Stimulated activated CD8-positive, alpha-beta memory T cell treated with anti-CD3 and anti-CD28 coated beads, Interleukin-2, amount 100 ng/mL, for 48 hours (primary cell): ENCODE measurements at places on chromosomes 7 and 10.
A peak's percentile ranks its signal among the peaks of the same experiment; 100 is the strongest.

- no peak for DNase-seq
Measured at GRCh38 chr10:129966370-129966888, 2.4 kb upstream of the EBF3 start.

- DNase-seq = peak; percentile 59
Measured at GRCh38 chr7:98051118-98051744, 55.4 kb upstream of the LMTK2 start.

GRCh38 chr10:86795353-86795752 lies 38.9 kb downstream of the BMPR1A start:
- DNase-seq = no peak

DNA sequence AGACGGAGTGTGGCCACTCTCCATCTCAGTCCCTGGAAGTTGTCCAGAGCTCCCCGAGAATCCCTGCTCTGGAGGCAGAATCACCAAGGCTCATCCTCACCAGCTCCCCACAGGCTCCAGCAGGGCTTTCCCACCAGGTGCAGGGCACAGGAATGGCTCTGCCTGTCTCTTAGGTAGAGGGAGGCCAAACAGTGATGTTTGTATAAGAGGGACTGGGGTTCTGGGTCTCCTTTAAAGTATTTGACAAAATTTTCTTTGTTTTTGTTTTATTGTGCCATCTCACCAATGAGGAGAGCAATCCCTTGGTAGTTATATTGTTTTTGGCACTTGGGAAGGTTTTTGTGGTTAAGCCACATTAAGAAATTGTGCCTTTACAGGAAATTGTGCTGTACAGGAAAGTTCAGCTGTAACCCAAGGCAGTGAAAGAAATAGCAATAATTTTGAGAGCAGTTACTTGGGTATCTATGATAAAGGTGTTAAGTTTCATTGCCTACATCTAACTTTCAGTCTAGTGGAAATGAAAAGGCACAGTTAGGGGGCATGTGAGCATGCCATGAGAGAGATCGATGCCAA lies 219.3 kb upstream of the PRSS58 start:
- DNase-seq = no peak

DNA sequence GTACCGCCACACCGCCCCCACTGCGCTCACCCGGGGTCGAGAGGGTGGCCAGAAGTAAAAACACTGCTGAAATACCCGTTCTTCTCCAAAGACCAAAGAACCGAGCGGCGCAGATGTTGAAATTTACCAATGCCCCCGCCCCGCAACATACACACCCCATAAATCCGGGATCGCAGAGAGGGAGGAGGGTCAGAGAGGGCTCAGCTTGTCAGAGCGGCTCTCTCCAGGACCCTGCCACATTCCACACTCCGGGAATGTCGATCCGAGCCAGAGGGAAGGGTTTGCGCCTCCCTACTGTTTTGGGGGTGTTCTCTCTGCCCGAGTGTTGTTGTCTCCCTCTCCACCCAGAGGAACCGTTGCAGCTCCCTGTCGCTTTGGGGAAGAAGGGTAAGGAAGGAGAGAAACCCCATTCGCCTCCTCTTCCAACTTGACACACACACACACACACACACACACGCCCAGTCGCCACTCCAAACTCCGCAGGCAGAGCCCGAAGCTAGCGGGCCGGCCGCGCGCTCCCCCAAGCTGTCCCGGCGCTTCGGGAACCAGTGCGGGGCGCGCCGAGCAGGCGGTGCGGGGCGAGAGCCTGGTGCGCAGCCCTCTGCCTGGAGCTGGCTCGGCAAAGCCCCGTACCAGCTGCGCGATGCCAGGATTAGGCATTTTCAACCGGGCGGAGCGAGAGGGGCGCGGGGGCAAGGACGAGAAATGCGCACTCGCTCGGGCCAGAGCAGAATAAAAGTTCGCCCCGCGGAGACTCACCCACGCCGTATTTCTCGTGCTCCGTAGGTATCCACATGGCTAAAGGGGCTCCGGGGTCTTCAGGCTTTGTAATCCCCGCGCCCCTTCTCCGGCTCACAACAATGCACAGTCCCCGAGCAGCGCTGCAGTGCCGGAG lies 609 bp downstream of the DOCK4 start:
- no peak for DNase-seq

DNA sequence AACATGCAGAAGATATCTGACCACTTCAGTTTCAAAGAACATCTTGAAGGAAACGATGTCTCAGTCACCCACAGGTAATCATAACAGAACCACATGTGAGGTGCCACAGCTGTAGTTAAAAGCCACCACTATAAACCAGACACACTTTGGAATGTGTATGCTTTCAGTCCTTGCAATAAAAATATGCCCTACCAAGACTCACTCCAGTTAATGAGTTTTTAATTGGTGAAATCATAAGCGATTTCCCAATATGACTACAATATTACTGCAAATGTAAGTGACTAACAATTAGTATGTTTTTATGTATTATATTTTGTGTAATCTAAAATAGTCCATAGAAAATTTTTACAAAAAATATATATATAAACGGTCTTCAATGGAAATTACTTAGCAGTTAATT lies 428.2 kb downstream of the PARD3 start:
- no peak for DNase-seq

DNA sequence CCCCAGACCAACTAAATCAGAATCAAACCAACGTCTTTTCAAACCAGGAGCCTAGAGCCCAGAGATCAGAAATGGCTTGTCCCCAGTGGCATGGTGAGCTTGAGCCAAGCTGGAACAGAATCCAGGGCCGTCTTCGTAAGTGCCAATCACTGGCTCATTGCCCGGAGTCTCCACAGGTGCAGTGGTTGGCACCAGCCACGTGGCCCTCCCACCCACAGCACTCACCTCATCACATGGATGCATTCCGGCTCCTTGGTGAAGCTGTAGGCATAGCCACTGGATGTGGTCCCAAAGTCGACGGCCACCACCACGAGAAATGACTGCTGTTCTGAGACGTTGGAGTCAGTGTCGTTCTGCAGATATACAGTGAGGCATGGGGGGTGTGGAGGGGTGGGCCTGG lies 37.4 kb downstream of the HSPA12A start:
- DNase-seq = no peak

DNA sequence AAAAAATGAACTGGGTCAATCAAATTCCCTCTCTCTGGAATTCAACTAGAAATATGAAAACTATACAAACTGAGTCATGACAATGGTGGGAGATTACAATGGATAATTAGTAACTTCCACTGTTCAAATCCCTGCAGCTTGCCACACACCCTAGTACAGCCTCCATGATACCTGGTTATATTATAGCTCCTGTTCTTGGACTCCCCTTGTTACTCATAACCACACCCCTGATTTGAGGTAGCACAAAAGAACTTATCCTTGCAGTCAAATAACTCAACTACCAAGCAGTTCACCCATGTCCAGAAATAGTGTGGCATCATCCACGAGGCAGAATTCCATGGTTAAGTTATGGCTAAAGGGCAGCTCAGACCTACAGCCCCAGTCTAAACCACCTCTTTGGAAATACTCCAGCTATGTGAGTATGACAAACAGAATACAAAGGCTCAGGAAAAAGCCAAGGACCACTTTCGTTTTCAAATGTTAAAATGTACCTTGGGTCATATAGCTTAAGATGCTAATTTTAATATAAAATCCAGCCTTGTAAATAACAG lies 164.7 kb downstream of the CPEB3 start:
- DNase-seq = no peak

DNA sequence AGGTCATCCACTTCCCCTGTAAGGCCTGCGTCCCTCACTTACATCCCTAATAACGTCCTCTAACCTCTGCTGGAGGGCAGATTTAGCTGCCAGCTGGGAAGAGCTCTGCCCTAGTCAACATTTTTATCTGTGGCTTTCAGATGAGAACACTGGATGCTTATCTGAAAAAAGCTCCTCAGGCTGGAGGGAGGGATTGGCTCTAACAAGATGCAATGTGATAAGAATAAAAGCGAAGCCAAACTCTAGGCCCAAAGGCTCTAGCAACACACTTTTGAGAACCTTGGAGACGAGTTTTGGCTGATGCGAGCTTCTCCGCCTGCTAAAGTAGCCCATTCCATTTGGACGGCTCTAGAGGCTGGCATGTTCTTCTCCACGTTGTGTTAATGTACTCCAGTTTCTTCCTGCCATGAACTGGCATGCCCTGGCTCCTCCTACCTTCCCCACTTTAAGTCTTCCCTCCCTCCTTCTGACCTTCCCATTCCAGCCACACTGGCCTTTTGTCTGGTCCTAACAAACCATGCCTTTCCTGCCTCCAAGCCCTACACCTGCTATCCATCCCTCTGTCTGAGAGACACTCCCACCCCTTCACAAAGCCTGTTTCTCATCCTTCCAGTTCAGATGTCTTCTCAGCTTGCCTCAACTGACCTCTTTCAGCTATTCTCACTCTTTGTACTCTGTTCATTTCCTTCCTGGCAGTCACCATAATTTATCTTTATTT lies 62.5 kb upstream of the ATRNL1 start:
- DNase-seq = no peak

- no peak for DNase-seq
Measured at GRCh38 chr7:133112335-133112734, 30.4 kb upstream of the CHCHD3 start.

DNA sequence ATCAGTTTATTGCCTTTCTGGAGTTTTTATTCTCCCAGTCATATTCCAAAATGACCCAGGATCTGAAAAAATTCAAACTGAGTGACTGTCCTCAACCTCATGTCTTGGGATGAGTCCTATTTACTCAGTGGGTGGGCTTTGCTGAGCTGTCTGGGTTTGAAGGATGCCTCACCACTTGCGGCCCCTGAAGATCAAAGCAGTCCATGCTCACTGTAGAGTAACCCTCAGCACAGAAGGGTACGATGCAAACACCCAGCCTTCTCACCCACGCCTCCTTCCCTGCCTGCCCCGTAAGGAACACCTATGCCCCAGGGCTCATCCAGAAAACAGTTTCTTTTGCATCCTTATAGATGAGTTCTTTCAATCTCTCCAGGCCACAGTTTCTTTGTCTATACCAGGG lies 42.2 kb upstream of the GRB10 start:
- no peak for DNase-seq

GRCh38 chr10:86316274-86316835 lies 50.2 kb downstream of the GRID1 start:
- no peak for DNase-seq

DNA sequence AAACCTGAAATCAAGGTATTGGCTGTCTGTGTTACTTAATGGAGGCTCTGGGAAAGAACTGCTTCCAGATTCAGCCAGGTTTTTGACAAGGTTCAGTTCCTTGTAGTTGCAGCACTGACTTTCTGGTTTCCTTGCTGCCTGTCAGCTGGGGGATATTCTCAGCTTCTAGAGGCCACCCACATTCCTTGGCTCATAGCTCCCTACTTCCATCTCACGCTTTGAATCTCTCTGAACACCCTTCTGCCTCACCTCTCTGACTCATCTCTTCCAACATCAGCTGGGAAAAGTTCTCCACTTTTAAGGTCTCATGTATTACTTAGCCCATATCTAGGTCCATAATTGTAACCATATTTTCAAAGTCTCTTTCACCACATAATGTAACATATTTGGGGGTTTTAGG lies 22.9 kb upstream of the GPR22 start:
- no peak for DNase-seq

GRCh38 chr7:132891554-132891953 lies 190.3 kb downstream of the CHCHD3 start:
- no peak for DNase-seq

GRCh38 chr10:124081547-124082140 lies 11.8 kb downstream of the CHST15 start:
- DNase-seq = no peak

DNA sequence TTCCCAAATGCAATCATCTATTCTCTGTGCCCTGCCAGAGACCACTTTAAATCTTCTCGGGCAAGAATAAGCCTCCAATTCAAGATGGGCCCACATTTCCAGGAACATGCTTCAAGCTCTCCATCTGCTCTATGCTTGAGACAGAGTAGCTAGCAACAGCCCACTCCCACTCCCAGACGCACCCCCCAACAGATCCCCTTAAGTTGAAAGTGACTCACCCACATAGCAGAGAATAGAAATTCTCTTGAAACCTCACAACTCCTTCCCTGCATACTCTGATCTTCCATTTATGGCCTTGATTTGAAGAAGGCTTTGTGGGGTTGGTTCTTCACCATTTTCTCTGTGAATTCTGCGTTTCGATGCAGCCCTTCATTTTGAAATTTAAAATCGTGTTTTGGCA lies 604.0 kb downstream of the INHBA start:
- DNase-seq = no peak

GRCh38 chr7:100059251-100059739 lies 9.7 kb downstream of the ZSCAN21 start:
- DNase-seq = no peak

GRCh38 chr7:25669281-25669781 lies 441.0 kb upstream of the NPVF start:
- DNase-seq = no peak

DNA sequence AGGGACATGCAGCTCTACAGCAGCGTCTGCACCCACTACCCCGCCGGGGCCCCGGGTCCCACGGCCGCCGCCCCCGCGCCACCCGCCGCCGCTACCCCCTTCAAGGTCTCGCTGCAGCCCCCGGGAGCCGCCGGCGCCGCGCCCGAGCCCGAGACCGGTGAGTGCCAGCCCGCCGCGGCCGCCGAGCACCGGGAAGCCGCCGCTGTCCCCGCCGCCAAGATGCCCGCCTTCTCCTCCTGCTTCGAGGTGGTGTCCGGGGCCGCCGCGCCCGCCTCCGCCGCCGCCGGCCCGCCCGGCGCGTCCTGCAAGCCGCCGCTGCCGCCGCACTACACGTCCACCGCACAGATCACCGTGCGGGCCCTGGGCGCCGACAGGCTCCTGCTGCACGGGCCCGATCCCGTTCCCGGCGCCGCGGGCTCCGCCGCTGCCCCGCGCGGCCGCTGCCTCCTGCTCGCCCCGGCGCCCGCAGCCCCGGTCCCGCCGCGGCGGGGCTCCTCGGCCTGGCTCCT lies 631 bp downstream of the OTUD1 start:
- no peak for DNase-seq

DNA sequence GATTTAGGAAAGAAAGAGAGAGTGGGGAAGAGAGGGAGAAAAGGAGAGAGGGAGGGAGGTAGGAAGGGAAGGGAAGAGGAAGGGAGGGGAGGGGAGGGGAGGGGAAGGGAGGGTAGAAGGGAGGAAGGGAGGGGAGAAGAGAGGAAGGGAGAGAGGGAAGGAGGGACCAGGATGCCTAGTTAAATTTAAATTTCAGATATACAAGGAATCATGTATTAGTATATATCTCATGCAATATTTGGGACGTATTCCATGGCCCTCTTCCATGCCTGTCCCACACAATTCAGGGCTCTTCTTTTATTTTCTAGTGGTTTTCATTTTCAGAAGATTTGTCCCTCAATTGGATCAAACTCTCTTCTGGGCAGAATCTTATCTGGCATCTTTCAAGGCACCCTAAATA lies 172.4 kb upstream of the PRR15 start:
- no peak for DNase-seq

GRCh38 chr10:13567030-13567429 lies 19.7 kb upstream of the PRPF18 start:
- no peak for DNase-seq

GRCh38 chr7:99086944-99087343 lies 57.0 kb downstream of the SMURF1 start:
- no peak for DNase-seq

GRCh38 chr7:128123291-128124037 lies 92.2 kb upstream of the LRRC4 start:
- DNase-seq = no peak
